NCI-H187 (cell line): ENCODE measurements at places on chromosomes 3 and 15.

DNA sequence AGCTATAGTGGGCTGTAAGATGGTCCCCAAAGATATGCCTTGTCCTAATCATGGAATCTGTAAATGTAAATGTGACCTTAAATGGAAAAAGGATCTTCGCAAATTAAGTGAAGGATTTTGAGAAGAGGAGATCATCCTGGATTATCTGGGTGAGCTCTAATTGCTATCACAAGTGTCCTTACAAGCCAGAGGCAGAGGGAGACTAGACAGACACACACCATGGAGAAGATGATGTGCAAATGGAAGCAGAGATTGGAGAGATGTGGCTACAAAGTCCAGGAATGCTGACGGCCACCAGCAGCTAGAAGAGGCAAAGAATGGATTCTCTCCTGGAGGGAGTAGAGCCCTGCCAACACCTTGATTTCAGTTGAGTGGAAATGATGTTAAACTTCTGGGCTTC lies 102.3 kb upstream of the PROK2 start:
- no peak for DNase-seq

- no peak for DNase-seq
Observed at GRCh38 chr3:72320095-72320954, 527.9 kb downstream of the SHQ1 start.

DNA sequence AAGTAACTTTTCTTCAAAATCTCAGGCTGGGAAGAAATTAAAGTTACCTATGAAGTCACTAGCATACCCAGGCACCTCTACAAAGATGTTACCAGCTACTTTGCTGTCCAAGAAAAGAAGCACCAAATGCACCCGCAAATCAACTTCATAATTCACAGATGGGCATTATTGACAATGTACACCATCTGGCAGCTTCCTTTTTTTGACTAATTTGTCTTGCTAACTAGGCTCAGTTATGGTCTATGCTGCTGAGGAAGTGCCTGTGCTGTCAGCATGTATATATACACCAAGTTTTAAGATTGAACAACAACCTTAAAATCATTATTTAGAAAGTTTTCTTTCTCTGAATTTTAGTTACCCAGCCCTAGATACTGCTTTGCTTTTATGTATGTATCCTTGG lies 93.8 kb downstream of the NSUN3 start:
- no peak for DNase-seq

- no peak for DNase-seq
Observed at GRCh38 chr15:45093013-45093412, 21.0 kb downstream of the DUOX2 start.

DNA sequence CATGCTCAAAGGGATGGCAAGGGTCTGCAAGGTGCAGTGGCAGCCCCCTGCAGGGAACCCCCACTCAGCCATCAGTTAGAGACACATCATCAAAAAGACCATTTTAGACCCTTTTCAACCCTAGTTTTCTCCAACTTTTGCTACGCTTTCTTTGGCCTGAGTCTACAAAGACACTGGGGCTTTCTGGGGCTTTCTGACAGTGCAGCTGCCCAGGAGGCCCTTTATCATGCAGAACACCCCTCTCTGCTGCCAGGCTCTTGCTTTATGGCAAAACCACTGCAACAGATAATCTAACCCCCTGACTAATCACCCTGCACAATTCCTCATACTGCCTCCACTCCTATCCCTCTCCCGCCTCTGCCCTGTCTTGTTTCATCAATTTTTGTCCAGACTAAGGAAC lies 2.4 kb downstream of the NMNAT3 start:
- DNase-seq, result no peak

- DNase-seq, result no peak
Observed at GRCh38 chr3:61907210-61907795, 345.9 kb downstream of the PTPRG start.

DNA sequence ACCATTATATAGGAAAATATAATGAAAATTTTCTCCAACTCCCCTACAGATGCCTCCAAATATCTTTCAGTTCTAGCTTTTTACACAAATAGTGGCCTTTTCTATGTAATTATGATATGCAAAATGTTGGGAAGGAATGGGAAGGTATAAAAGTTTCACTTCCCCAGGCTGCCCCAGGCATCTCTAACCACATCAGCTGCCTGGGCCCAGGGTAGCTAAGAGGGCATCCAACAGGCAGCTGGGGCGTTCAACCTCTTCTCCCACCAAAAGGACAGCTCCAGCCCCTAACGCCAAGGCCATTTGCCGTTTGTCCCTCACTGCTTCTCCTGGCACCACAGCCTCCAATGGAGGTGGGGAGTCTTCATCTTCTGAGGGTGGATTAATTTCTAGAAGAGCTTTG lies 188.1 kb upstream of the TSC22D2 start:
- DNase-seq, result no peak

DNA sequence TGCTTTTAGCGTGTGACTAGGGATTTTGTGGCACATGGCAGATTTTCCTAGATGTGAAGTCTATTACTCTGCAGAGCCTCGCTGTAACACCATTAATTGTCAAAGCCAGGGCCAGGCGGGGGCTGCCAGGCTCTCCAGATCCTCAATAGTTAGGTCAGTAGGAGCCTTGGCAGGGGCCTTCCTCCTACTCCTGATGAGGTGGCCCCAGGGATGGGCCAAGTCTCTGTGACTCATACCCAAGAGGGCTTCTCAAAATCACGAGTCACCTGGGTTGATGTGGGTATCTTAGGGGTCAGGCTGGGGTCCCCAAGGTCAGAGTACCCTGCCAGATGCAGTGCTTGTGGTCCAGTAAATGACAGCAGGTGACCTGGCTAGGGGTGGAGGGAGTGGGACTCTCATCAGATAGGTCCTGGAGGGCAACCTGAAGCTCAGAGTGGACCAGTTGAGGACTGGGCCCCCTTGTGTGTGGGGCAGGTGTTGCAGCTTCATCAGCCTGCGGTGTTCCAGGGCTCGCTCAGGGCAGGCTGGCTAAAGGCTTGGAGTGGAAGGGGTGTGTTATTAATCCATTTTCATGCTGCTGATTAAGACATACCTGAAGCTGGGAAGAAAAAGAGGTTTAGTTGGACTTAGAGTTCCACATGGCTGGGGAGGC lies 88.5 kb upstream of the MYZAP start:
- DNase-seq, result no peak

GRCh38 chr15:66943456-66944095 lies 121.8 kb upstream of the SMAD3 start:
- DNase-seq, result peak; percentile 76

- DNase-seq, result no peak
Observed at GRCh38 chr15:78208341-78208844, 26.0 kb downstream of the ACSBG1 start.

- no peak for DNase-seq
Observed at GRCh38 chr3:51304230-51304629, 80.9 kb upstream of the MANF start.

DNA sequence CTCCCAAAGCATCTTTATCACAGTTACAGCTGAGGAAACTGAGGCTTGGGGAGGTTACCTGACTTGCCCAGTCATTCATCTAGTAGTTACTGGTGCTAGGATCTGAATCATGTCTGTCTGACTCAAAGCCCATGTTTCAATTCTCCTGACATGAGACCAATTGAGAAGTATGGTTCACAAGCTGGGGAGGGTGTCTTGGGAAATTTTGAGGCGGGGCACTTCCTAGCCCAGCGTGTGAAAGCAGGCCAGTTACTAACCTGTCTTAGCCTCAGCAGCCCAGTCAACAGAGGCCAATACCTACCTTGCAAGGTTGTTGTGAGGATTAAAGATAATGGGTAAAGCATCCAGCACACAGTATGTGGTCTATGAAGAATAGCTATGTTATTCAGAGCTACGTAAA lies 37.0 kb downstream of the CLDN18 start:
- no peak for DNase-seq

GRCh38 chr3:5465183-5465582 lies 277.7 kb downstream of the EDEM1 start:
- DNase-seq, result no peak

- no peak for DNase-seq
Observed at GRCh38 chr15:88814393-88814792, 11.2 kb downstream of the ACAN start.

- no peak for DNase-seq
Observed at GRCh38 chr3:186722457-186722856, 5.3 kb downstream of the KNG1 start.

DNA sequence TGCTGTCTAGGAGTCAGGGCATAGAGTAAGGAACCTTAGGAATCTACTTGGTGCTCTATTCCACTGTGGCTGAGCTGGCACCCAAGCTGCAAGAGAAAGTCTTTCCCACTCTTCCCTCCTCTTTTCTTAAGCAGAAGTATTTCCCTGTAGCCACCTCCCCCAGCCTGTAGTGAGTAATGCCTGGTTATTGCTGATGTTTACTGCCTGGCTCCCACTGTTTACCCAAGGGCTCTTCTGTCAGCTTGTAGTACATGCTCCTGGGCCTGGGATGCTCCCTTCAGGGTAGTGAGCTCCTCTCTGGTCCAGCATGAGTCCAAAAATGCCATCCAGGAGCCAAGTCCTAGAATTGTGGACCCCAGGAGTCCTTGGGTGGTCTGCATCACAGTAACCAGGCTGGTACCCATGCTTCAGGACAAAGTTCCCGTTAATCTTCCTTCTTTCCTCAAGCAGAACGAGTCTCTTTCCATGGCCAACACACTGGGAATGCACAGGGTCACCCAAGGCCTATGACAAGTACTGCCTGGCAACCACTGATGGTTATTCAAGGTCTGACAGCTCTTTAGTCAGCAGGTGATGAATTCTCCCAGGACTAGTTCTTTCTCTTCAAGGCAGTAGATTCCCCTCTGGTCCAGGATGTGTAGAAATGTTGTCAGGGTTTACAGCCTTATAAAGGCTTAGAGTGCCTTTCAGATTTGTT lies 17.6 kb downstream of the GALK2 start:
- DNase-seq, result no peak

DNA sequence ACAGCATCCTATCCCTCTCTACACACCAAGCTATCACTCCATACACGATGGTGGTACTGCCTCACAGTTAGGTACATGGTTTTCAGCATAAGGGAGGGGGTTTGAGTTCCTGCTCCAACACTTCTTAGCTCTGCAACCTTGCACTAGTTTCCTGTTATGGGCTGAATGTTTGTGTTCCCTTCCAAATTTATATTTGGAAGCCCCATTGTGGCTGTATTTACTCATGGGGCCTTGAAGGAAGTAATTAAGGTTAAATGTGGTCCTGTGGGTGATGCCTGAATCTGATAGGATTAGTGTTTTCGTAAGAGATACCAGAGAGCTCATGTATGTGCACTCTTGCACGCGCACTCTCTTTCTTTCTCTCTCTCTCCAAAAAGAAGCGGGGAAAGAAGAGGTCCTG lies 259.4 kb downstream of the RORA start:
- DNase-seq, result no peak

DNA sequence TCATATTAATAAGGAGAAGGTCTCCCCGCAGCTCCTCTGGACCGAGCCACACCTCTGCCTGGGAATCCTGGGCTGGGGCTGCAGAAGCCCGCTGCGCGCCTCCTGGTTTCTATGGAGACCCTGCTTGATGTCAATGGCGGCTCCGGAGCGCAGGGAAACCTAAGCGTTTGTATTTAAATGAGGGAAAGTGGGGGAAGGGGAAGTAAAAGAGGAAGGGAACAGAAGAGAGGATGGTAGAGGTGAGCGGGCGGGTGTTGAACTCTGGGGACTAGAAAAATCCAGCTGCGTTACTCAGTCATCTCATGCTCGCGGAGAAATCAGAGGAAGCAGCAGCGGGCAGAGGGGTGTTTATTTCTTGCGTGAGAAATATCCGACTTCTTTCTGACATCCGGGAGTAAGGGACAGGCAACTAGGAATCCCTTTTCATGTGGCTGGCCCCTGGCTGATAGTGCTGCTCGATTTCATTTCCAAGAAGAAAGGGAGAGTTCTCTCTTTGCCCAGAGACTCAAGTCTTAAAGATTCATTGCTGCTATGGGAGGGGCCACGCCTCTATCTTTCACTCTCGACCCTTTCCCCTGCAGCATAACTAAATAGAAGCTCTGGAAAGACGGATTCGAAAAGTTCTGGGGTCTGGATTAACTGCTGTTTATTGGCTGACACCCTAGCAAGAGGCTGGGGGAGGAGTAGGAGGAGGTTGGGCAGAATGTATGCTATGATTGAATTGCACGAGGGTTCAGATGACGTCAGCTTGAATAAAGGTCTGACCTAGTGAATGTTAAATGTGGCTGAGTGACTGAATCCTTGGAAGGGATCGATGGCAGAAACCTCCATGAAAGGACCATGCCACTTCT lies 110.5 kb upstream of the GAP43 start:
- DNase-seq, result peak; percentile 66

- DNase-seq, result no peak
Observed at GRCh38 chr3:97340940-97341339, 423.6 kb upstream of the ARL6 start.
